ENCODE measurements at places on chromosomes 13 and 19.

DNA sequence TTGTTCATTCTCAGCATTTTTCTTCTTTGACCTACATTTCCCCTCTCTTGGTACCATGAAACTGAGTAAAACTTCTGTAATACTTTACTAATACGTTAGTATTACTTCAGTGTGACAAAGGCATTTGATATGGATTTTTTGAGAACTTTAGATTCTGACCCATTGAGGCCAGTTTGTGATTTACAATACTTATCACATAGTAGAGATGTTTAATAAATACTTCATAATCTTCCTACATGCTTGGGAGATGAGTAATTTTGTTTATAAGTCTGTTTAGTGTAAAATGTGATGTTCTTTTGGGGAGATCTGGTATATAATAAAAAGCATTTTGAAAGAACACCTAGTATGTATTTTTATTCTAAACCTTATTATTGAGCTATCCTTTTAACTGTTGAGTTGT is 29.7 kb downstream of the GTF2F2 start:
- no peak for DNase-seq

GRCh38 chr19:33040994-33041827 is 23.5 kb downstream of the RHPN2 start:
- no peak for DNase-seq

DNA sequence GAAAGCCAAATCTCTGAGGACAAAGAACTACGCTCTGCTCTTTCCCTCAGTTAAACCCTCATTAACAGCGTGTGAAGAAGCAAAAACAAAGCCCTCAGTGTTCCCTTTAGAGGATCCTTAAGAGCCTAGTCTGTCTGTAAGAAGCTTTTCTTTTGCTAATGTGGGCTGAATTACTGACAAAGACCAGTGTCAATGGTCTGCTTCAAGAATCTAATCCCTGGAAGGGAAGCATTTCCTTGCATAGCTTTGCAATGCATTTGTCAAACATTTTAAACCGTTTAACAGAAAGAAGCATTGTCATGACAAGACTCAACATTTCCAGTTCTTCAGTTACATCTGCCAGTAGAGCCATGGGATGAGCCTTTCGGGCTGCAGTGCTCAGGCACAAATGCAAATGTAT is 64.9 kb downstream of the EDNRB start:
- no peak for DNase-seq

- peak; percentile 43 for DNase-seq
Observed at GRCh38 chr19:55638864-55639359, 1.9 kb upstream of the ZNF580 start.

- no peak for DNase-seq
Observed at GRCh38 chr13:75901501-75901900, 265.4 kb downstream of the LMO7 start.

DNA sequence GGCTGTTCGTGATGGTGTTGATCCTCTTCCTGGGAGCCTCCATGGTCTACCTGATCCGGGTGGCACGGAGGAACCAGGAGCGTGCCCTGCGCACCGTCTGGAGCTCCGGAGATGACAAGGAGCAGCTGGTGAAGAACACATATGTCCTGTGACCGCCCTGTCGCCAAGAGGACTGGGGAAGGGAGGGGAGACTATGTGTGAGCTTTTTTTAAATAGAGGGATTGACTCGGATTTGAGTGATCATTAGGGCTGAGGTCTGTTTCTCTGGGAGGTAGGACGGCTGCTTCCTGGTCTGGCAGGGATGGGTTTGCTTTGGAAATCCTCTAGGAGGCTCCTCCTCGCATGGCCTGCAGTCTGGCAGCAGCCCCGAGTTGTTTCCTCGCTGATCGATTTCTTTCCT is 12.2 kb upstream of the C19orf33 start:
- no peak for DNase-seq

DNA sequence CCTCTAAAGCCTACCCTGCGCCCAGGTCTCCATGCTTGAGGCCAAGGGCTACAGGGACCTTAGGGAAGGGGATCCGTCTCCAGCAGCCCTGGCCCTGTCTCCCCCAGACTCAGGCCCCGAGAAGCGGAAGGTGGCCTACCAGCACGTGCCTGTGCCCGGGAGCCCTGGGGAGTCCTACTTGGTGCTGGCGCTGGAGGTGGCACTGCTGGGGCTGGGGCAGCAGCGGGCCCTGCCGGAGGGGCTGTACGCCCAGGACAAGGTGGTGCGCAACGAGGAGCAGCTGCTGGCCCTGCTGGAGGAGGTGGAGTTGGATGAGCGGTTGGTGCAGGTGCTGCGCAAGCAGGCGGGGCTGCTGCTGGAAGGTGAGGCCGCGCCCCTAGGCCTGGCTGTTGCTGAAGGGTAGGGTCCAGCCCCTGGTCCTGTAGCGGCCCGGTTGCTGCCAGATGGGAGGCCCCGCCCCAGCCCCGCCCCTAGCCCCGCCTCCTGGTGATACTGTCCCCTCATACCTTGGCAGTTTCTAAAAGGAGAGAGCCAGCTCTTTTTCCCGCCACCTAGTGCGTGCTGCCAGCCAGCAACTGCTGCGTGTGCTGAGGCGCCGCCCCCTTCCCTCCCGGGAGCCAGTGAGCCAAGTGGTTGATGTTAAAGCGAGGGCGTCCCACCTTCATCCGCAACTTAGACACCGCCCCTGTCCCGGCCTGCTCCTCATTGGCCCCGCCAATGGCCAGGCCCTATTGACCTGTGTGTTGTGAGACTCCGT is 22.6 kb downstream of the ZSWIM4 start:
- no peak for DNase-seq

DNA sequence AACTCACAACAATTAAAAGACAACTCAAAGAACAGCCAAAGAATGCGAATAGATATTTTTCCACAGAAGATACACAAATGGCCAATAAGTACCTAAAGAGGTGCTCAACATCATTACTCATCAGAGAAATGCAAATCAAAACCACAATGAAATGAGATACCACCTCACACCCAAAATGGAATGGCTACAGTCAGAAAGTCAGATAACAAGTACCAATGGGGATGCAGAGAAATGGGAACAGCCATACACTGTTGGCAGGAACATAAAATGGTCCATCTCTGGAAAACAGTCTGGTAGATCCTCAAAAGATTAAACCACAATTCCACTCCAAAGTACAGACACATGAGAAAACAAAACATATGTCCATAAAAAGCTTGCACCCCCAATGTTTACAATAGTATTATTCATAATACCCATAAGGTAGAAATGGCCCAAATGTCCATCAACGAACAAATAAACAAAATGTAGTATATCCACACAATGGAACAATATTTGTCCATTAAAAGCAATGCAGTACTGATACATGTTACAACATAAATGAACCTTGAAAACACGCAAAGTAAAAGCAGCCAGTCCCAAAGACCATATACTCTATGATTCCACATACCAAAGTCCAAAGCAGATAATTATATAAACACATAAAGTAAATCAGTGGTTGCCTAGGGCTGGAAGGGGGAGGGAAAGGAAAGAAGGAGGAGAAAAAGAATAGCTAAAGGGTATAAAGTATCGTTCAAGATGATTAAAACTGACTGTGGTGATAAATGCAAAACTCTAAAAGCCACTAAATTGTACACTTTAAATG is 19.6 kb downstream of the USP12 start:
- DNase-seq = no peak

GRCh38 chr13:101346161-101346560 is 70.1 kb downstream of the NALCN start:
- DNase-seq = no peak

DNA sequence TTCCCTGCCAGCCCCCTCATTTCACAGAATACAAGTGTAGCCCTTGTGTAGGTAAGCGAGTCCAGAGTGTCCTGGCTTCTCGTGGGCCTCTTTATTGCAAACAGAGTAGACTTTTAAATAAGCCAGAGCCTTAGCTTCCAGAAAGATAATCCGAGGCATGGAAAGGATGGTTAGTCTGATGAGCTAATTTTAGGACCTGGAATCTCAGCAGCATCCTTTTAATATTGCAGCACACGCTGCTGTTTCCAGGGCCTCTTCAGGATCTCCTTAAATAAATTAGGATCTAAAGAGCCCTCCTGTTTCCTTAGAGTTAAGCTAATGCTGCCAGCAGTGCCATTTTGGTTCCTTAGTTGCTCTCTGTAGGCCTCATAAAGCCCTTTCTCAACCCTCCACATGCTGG is 99.2 kb downstream of the RFC3 start:
- no peak for DNase-seq

DNA sequence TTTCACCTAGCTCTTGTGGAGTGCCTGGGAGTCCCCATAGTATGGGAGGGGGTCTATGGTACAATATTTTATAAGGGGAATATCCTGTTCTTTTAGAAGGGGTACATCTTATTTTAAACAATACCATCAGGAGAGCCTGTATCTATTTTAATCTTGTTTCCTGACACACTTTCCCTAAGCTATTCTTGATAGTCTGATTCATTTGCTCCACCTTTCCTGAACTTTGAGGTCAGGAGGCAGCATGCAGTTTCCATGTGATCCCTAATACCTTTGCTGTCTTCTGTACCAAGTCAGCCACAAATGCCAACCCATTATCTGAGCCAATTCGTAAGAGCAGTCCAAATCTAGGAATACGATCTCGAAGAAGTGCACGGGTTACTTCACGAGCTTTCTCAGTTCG is 86.2 kb downstream of the SLC25A15 start:
- no peak for DNase-seq

DNA sequence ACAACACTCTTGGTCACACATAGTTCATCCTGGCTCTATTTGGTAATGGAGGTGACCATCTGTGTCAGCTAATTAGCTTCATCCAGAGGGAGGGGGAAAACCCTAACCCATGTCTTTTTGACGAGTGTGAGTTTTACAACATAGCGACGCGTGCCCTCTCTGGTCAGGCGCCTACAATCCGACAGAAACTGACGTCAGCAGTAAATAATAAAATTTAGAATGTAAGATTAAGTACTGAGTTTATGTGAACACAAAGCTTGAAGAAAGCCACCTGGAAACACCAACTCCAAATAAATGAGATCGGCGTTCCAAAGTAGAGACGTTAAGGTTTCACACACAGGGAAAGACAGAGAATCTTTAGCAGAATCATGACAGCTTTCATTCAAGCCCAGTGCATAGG is 1.8 kb upstream of the ZNF83 start:
- DNase-seq = no peak

- DNase-seq = no peak
Observed at GRCh38 chr13:105552078-105552477, 983.4 kb downstream of the EFNB2 start.

DNA sequence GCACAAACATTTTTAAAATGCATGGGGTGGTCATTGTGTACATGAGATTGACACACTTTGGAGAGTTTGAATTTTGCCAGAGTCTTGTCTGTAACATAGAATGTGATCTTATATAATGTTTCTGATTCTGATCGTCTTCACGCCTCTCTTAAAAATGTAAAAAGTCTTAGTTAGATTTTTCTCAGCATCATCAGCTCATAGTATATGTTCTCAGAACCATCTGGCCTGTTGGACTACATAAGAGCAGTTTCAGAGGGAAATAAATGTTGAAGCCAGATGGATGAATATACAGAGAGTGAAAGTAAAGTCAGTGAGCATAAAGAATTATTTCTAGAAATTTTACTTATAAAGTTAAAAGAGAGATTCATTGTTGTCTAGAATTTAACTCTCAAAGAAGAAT is 789.9 kb upstream of the MIR17HG start:
- no peak for DNase-seq

GRCh38 chr13:105276571-105276970 is 1258.9 kb downstream of the EFNB2 start:
- no peak for DNase-seq

DNA sequence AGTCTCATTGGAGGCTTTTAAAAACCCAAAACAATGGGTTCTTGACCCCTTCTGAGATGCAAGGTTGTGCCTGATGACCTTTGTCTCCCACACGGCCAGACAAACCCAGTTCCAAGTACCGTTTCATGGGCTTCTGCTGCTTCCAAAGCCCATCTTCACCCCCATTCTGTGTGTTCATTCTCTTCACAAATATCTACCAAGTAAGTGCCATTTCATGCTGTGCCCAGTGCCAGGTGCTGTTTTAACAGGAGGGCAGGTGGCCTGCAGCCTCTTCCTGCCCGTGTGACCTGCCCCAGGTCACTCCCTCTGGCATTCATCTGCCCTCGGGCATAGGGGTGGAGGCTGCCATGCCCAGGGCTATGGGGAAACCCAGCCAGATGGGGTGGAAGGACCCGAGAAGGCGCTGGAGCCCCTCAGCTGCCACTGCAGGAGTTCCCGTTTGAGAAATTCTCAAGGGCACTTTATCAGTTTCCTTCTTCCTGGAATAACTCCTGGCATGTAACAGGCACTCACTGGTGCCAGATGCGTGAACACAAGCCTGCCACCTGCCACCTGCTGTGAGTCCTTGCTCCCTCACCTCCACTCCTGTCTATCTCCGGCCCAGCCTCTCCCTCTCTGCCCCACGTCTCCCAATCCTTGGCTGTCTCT is 12.5 kb downstream of the CAPN12 start:
- DNase-seq = no peak

- peak; percentile 52 for DNase-seq
Observed at GRCh38 chr19:6481541-6482342, at the start of gene DENND1C. DENND1C (minus strand) TSS chr19:6481787; CDS start chr19:6481695, 92 bp downstream.

DNA sequence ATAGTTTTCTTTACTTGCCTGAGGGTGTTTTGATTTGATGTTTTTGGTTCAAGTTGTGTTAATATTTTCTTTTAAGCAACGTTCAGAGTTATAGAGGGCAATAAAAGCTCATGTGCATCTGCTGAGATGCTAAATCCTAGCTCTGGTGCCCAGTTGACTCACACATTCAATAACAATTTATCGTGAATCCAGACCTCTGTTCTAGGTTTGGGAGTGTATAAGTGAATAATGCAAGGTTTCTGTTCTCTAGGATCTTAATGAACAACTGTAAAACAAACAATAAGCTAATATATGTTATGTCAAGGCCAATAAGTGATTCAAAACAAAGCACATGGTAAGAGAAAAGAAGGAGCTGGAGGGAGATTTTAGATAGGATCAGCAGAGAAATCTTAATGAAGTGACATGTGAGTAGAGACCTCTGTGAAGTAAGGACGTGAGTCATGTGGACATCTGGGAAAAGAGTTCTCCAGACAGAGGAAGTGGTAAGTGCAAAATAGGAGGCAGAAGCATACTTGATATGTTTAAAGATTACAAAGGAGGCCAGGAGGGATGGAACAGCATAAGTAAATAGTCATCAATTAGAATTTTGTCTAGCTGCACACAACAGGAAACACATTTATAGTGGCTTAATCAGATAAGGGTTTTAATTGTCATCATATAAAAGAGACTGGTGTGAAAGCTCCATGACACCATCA is 278.5 kb upstream of the HTR2A start:
- no peak for DNase-seq

Measured in activated T-cell treated with anti-CD3 and anti-CD28 coated beads for 4 hours (primary cell).